ENCODE measurements at places on chromosomes 3 and 15.

DNA sequence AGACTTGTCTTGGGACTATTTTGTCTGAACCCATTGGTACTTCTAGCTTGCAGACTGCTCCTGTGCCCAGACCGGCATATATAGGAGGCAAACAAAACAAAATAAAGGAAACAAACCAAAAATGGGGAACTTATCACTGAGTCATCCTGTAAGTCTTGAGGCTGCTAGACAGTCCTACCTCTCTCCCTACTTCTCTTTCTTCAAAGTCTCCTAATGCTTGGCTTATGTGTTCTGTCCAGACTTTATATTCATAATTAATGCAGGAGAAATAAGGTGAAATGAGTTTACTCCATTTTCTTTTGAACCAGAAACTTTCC is 266.2 kb downstream of the ZNF385D start:
- DNase-seq, result no peak

- no peak for DNase-seq
Measured at GRCh38 chr3:156311431-156311830, 191.1 kb downstream of the KCNAB1 start.

GRCh38 chr3:133986311-133986710 is 43.4 kb downstream of the SLCO2A1 start:
- DNase-seq, result no peak

GRCh38 chr3:26622621-26623418 is at the start of gene LRRC3B:
Gene LRRC3B, plus strand, starts transcription at chr3:26622772. Its CDS starts 86,901 bp downstream, at chr3:26709673.
- DNase-seq, result peak; percentile 78

DNA sequence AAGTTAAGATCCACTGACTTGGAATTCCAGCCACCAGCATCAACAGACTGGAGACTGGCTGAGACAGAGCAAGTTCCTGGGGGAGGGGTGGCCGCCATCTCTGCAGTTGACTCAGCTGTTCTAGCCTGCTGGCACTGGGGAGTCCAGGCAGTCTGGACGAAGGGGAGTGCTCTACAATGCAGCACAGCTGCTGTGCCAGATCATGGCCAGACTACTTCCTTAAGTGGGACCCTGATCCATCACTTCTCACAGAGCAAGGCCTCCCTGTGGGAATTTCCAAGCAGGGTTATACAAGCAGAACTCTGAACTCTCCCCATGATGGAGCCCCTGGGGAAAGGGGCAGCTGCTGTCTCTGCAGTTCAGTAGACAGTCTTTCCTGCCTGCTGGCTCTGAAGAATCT is 35.2 kb downstream of the PYGO1 start:
- no peak for DNase-seq

DNA sequence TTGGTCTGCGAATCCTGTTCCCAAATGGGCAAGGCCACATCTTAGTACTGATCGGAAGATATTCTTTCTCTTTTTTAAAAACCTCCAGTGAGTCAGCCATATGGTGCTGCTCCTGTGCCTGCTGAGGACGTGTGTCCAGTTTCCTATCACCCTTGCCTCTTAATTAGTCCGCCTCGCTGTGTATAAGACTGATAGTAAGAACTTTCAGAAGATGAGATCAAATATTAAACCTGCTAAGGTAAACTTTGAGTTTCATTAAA is 612 bp downstream of the UBA5 start:
- DNase-seq, result no peak

GRCh38 chr3:177944228-177944661 is 592.0 kb upstream of the KCNMB2 start:
- no peak for DNase-seq

- no peak for DNase-seq
Measured at GRCh38 chr3:17030956-17031652, 146.3 kb downstream of the PLCL2 start.

DNA sequence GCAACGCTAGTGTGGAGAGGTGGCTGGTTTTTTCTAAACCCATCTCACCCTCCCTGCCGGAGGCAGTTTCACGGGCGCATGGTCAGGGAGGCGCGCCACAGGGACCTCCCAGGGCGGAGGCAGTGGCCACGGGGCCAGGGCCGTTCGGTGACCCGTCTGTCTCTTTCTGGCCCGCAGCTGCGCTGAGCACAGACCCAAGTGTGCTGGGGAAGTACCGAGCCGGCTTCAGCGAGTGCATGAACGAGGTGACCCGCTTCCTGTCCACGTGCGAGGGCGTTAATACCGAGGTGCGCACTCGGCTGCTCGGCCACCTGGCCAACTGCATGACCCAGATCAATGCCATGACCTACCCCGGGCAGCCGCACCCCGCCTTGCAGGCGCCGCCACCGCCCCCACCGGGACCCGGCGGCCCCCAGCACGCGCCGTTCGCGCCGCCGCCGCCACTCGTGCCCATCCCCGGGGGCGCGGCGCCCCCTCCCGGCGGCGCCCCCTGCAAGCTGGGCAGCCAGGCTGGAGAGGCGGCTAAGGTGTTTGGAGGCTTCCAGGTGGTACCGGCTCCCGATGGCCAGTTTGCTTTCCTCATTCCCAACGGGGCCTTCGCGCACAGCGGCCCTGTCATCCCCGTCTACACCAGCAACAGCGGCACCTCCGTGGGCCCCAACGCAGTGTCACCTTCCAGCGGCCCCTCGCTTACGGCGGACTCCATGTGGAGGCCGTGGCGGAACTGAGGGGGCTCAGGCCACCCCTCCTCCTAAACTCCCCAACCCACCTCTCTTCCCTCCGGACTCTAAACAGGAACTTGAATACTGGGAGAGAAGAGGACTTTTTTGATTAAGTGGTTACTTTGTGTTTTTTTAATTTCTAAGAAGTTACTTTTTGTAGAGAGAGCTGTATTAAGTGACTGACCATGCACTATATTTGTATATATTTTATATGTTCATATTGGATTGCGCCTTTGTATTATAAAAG is 1.8 kb downstream of the HES1 start:
- DNase-seq, result no peak

DNA sequence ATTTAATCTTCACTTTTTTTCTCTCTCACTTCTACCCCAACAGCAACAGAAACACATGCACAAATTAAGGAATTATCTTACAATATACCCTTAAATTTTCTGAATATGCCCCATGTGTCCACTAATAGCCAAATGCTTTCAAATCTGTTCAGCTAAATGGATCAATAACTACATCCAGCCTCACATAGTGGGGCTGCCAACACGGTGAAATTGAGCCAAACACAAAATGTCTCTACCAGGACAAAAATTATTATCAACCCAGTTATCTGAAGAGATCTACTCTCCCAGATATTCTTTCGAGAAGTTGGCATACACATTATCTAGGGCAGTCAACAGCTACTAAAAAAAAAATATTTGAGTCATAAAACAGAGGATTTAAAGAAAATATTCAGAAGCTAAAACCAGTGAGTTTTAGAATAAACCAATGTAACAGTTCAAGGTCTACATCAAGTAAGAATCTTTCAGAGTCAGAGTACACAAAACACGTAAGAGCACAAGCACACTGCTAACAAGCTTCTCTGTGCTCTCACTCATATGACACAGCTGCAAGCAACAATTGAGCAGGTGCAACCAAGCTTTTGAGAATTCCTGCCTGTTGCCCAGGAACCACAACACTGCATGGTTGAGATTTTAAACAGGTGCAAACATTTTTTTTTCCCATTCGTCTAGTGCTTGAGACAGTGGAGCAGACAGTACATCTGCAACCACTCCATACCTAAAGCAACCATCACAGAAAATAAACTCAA is 247.7 kb downstream of the ZBTB20 start:
- DNase-seq, result no peak

- DNase-seq, result no peak
Measured at GRCh38 chr3:110293660-110294059, 778.0 kb upstream of the NECTIN3 start.

- DNase-seq, result no peak
Measured at GRCh38 chr3:122975163-122975923, 52.2 kb downstream of the SEMA5B start.

DNA sequence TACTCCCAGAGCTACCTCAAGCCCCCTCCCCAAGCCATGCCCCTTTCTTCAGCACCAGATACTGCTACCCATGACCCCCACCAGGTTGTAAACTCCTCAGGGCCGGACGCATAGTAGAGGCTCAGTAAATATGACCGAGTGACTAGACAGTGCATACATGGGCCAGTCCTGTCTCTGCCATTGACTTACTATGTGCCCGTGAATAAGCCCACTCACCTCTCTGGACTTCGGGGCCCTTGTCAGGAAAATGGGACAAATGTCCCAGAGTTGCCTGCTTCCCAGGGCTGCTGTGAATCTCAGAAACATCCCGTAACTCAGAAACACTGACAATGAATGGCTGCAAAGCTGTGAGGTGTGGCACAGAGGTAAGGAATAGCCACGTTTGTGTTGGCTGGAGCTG is 48.2 kb upstream of the FGD5 start:
- no peak for DNase-seq

GRCh38 chr15:77029166-77030047 is 34.5 kb downstream of the PSTPIP1 start:
- no peak for DNase-seq

- no peak for DNase-seq
Measured at GRCh38 chr3:157844800-157845565, 261.2 kb downstream of the SHOX2 start.
